C1 segment of cervical spinal cord (tissue), 14 donors: ENCODE measurements at places on chromosomes 5 and 9.

GRCh38 chr5:2102819-2103776 lies 220.4 kb upstream of the IRX4 start:
- no peak for DNase-seq

DNA sequence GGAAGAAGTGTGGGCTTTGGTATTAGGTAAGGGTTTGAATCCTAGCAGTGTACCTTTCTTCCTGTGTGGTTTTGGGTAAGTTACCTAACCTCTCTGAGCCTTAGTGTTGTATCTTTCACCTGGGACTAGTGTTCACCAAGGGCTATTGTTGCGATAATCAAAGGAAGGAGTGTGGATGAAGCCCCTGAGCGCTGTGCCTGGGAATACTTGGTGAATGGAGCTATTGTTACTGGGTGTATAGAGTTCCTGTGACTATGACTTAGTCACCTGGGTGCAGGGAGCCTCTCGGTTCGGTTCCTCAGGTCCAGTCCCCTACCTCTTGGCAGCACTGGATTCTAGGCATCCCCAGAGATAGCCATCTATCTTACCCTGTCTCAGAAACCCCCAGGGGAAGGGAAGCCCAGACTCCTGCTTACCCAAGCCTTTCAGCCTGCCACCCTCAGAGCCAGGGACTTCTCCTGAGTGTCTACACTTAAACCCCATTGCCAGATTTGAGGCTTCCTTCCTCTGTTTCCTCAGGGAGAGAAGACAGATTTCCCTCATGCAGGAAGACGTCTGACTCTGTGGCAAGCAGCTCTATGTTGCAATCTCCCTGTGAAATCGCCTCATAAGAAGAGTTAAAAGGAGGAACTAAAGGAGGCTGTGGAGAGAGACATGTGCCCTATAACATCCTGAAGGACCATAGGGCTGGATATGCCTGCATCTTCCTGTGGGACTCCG lies 181.0 kb upstream of the PITX1 start:
- no peak for DNase-seq

- no peak for DNase-seq
Measured at GRCh38 chr9:326667-327066, 112.0 kb downstream of the DOCK8 start.

GRCh38 chr9:35254984-35255857 lies 93.4 kb downstream of the UNC13B start:
- DNase-seq: no peak

GRCh38 chr5:8895599-8895998 lies 650.3 kb downstream of the SEMA5A start:
- DNase-seq: no peak

- DNase-seq: no peak
Measured at GRCh38 chr9:6197330-6197729, 18.3 kb upstream of the IL33 start.
